ENCODE measurements at places on chromosomes 12 and 14.

DNA sequence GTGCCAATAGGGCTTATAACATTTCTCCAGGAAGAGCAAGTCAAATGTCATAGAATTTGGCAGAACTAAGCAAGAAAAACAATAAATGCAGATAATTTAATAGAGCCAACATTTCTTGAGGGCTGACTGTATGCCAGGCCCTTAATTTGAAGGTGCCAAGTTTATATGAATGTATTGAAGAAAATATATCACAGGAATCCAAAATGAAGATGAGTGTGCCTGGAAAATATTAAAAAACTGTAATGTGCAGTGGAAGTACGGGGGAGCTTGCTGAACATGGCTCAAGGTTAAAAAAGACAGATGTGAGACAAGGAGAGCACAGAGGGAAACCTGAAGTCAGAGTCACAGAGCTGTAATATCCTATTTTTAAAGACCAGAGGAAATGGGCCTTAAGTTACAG is 16.4 kb downstream of the NR1H4 start:
- no peak for DNase-seq

GRCh38 chr12:13198241-13198640 is 1.7 kb downstream of the EMP1 start:
- no peak for DNase-seq

GRCh38 chr12:48764521-48764920 is 24.4 kb downstream of the ADCY6 start:
- no peak for DNase-seq

GRCh38 chr12:3902921-3903320 is 29.7 kb upstream of the PARP11 start:
- DNase-seq, result no peak

GRCh38 chr12:51823875-51824565 is 24.5 kb downstream of the FIGNL2 start:
- peak; percentile 70 for DNase-seq

GRCh38 chr14:33016613-33017012 is 77.9 kb downstream of the NPAS3 start:
- DNase-seq, result no peak

- DNase-seq, result no peak
Observed at GRCh38 chr12:109740694-109741245, 27.1 kb downstream of the FAM222A start.

DNA sequence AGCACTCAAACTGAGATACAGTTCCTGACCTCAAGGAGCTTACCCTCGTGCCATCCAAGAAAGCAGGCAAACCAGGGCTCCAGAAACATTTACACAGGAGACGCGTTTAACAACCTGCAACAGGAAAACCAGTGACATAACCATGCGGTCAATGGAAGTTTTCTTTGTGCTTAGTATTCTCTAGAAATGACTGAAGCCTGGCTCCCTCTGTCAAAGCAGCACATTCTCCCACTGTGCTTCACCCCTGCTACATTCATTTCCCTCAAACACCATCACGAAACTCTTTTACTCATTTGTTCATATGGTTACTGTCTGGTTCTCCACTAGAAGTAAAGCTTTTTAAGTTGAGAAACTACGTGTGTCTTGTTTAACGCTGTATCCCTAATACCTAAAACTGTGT is 161.3 kb upstream of the CCND2 start:
- no peak for DNase-seq

DNA sequence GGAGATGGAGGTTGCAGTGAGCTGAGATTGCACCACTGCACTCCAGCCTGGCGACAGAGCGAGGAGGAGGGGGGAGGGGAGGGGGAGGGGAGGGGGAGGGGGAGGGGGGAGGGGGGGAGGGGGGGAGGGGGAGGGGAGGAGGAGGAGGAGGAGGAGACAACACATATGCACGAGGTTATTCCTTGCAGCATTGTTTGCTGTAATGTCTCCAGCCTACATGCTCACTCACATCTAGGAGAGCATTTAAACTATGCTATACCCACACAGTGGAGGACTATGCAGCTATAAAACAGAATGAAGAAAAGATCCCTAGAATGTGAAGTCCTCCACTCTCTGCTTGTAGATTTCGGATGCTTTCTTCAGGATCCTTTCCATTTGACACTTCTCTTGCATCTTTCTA is 3.5 kb upstream of the HIGD1C start:
- no peak for DNase-seq

DNA sequence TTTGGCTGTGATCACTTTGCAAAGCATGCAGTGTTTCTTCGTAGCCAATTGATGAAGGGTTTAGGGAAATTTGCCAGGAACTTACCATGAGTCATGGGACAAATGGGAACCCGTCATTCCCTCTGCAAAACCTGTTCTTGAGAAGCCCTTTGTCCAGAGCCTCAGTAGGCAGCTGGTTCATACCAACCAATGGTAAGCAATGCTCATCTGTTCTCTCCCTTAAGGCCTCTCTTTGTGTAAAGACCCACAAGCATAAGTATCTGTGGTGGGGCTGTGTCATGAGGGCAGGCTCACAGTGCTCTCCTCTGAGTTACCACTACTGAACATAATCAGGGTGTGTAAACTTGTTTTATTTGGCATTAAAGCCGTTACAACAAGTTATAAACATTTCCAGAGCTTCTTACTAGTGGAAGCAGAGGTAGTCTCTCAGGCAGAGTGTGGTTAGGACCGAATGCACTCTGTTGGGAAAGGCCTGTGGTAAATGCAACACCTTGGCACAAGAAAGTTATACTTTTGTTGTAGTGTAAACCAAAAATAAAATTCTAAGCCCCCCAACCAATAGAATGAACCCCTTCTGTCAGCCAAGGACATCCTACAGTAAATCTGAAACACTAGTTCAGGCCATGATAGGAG is 119.8 kb downstream of the SINHCAF start:
- DNase-seq, result no peak

DNA sequence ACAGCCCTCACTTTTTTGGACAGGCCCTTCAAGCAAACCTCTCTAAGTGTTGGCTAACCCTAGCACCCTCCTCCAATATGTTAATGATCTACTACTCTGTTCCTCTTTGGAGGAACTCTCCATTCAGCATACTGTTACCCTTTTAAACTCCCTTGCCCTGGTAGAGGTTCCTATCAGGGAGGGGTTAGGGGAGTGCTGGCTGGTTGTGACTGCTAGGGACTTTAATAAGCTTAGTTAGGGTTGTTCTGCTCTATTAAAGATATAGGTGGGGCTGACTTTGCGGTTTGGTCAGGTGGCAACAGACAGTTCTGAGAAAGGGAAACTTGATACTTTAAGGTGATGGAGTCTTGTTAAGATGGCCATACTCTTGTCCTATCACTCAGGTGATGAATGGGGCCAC is 301.5 kb upstream of the FBXO33 start:
- DNase-seq, result no peak

- no peak for DNase-seq
Observed at GRCh38 chr12:91274916-91275315, 92.3 kb upstream of the DCN start.

- no peak for DNase-seq
Observed at GRCh38 chr12:118480235-118480634, 103.9 kb downstream of the SUDS3 start.

GRCh38 chr12:108700833-108701541 is 30.3 kb downstream of the CORO1C start:
- no peak for DNase-seq

- no peak for DNase-seq
Observed at GRCh38 chr12:116513944-116514343, 45.2 kb upstream of the MAP1LC3B2 start.

DNA sequence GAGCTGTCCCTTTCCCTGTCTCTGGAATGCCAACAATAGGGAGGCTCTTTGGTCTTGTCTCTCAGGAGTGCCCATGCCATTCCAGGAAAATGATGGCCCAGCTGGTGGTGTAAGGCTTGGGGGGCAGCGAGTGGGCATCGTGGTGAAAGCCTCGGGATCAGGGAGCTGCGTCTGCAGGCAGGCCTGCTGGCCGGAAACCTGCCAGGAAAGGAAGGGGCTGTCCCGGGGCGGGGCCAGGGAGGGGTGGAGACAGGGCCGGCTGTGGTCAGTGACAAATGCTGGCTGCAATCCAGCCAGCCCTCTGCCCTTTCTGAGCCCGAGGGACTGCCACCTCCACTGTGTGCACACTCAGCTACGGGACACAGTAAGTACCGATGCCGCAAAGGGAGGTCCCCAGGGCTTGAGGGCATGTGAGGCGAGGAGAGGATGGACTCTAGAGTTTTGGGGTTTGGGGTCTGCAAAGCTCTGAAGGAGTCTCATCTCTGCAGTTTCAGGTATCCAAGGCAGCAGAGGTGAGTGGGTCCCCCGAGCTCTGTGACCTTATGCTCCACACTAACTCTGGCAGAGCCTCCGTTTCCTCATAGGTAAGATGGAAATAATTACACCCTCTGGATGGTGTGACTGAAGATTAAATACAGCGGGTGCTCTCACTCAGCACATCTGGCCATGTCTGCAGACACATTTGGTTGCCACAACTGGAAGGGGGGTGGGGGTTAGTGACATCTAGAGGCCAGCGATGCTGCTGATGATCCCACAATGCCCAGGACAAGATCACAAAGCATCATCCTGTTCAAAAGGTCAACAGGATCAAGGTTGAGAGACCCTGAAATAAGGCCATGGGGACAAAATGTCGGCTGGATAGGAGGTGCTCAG is at the start of gene SERPINA5:
Gene SERPINA5 (plus strand): TSS at position 300 of the 873 bp plus-strand sequence. CDS start 5,937 bp downstream, outside the sequence.
- DNase-seq, result peak; percentile 8

GRCh38 chr12:332581-333205 is 56.4 kb downstream of the KDM5A start:
- no peak for DNase-seq

- peak; percentile 49 for DNase-seq
Observed at GRCh38 chr12:52244615-52244994, 11.6 kb downstream of the KRT7 start.

GRCh38 chr14:99481745-99482099 is 513 bp downstream of the CCNK start:
- peak; percentile 14 for DNase-seq

GRCh38 chr12:122845865-122846621 is 10.8 kb downstream of the HIP1R start:
- no peak for DNase-seq

DNA sequence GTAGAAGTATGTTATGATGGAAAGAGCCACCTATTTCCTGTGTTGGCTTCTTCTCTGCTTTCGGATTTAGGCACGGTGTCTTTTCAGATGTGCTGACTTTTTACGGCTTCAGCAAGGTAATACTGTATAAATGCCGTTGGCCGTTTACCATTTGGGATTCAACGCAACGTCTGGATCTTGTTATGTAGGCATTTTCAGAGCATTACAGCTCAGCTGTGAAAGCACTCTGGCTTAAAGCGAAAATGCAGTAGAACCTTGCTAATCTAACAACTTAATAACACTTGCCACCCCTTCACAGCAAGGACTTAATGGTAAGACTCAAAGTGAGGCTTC is 229.9 kb downstream of the EFCAB11 start:
- DNase-seq, result peak; percentile 62

DNA sequence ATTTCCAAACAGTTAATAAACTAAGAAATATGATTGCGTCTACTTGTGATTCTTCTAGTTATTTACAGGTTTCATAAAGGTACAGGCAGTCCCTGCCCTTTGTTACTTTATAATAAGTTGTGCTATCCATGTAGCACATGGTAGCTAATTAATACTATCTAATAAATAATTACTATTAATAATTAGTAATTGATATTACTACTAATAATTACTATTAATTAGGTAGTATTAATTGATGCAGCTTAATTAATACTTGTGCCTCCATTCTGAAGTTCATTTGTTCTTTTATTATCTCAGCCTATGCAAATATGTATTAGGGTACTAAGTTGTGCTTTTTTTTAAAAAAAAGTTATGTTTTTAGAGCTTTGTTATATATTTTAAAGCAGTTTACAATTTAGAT is 92.3 kb upstream of the TRHDE start:
- DNase-seq, result no peak

DNA sequence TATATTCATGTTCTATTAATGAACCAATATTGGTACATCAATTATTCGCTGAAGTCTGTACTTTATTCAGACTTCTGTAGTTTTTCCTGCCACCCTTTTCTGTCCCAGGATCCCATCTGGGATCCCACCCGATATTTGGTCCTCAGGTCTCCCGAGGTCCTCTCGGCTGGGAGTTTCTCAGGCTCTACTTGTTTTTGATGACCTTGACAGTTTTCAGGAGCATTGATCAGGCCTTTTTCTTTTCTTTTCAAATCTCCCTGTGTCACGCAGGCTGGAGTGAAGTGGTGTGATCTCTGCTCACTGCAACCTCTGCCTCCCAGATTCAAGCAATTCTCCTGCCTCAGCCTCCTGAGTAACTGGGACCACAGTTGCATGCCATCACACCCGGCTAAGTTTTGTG is 11.2 kb downstream of the BRI3BP start:
- DNase-seq, result no peak

DNA sequence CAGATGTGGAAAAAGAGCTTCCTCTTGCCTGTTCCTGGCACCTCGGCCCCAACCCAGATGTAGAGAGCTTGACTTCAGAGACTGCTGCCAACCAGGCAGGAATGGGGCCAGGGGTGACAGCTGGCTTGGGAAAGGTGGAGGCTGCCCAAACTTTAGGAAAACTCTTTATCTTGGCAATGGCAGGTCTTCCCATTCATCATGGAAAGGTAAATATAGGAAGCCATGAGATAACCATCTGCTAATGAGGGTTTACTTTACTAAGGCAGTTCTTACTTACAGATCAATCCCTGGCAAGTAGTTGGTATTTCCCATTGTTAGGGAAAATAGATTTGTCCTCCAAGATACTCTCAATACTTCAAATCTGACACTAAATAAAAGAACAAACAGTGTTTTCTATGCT is 143.1 kb upstream of the NUDT4 start:
- DNase-seq, result no peak

GRCh38 chr14:103155010-103155409 is 31.7 kb downstream of the TNFAIP2 start:
- peak; percentile 63 for DNase-seq

- peak; percentile 65 for DNase-seq
Observed at GRCh38 chr12:62731055-62731820, 203.7 kb downstream of the PPM1H start.

DNA sequence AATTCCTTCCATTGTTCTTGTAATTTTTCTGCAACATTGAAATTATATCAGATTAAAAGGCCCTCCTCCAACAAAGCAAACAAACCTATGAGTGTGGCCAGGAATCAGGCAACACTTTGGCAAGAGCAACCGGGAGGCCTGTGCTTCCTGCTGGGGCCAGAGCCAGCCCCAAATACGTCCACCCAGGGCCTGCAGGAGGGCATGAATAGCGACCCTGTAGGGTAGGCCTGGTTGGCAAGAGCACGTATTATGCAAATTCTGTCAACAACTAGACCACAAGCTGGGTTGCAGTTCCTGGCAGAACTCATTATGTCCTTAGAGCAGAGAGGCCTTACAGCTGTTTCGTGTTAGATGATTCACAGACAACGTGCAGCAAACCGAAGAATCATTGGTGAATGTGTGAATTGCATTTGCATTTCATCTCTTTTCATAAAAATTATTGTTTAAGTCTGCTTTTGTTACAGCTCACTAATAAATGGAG is 26.9 kb upstream of the LGALS3 start:
- DNase-seq, result peak; percentile 82

DNA sequence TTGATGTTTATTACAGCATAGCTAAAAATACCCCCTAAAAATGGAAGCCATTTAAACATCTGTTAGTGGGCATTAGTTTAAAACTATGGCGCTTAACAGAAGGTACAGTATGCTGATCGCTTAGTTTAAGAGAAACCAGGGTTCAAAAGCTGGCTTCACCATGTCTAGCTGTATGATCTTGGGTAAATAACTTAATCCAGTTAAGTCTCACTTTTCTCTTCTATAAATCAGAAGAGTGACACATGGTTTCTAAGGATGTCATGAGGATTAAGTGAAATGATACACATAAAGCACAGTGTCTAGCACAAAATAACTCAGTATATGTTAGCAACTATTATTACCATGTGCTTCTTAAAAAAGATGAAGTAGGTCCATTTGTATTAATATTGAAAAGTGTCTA is 38.7 kb downstream of the STK38L start:
- no peak for DNase-seq

Measured in RPMI8226 (cell line).